ENCODE measurements at places on chromosomes 4 and X. TPM values are rescaled to one million over a fixed set of nuclear protein-coding genes. Genes with fewer than 3 reads are reported as not detected.

DNA sequence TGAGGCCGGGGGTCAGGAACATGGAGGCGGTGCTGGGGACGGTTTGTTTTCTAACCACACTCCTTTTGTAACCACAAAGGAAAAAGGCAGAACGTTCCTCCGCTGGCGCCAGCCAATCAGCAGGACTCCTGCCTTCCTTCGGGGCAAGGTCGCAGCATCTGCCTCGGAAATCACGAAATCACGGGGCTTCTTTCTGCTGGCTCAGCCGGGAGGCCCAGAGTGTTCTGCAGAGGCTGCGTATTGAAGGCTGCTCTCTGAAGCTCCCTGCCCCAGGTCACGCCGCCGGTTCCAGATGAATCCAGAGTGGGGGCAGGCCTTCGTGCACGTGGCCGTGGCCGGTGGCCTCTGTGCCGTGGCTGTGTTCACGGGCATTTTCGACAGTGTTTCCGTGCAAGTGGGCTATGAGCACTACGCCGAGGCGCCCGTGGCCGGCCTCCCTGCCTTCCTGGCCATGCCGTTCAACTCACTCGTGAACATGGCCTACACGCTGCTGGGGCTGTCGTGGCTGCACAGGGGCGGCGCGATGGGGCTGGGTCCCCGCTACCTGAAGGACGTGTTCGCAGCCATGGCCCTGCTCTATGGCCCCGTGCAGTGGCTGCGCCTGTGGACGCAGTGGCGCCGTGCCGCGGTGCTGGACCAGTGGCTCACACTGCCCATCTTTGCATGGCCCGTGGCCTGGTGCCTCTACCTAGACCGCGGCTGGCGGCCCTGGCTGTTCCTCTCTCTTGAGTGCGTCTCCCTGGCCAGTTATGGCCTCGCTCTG lies 9.4 kb downstream of the TMEM187 start:
- no peak for DNase-seq

Gene ETNPPL
- 0.23 TPM for total RNA-seq

DNA sequence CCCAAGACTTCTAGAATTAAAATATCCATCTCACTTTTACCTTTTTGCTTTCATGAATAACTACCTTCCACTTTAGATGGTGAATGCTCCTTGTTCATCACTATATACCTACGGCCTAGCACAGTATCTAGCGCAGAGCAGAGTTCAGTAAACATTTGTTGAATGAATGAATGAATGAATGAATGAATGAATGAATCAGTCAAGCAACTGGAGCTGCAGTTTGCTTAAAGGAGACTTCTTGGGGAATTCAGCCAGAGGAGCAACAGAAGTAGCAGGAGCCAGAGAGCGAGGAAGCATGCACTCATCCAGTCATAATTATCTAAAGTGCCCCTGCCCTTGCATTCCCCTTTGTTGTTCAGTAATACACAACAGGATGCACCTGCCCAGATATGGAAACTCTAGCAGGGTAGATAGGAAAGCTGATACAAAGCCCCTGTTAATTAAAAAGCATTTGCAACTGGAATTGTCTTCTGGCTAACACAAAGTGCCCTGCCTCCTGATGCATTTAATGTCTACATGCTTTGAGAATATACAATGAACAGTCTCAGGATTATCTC lies 103.0 kb upstream of the MBNL3 start:
- DNase-seq = no peak

GRCh38 chrX:151825007-151825406 lies 87.7 kb upstream of the MAGEA4 start:
- no peak for DNase-seq

Gene CAPN6
- 0.82 TPM for total RNA-seq

Gene TBC1D1
- total RNA-seq = 113 TPM

Gene CMC4
- 4.3 TPM for total RNA-seq

Gene C4orf54
- total RNA-seq = 0.05 TPM

DNA sequence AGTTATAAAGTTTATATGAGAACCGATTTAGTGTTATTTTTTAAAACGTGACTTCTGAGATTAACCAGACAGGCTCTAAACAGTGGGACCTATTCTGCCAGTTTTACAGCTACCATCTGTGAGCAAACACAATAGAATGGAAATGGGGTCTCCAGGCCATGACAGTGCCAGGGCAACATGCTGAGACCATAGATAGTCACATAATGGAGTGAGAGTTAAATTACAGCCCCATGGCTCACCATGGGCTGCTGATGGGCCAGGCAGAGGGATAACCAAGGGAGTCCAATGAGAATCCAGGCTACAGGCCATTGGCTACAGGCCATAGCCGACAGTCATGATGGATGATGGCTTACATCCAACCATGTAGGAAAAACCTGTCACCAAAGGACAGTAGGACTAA lies 183.5 kb upstream of the NDP start:
- DNase-seq = no peak

DNA sequence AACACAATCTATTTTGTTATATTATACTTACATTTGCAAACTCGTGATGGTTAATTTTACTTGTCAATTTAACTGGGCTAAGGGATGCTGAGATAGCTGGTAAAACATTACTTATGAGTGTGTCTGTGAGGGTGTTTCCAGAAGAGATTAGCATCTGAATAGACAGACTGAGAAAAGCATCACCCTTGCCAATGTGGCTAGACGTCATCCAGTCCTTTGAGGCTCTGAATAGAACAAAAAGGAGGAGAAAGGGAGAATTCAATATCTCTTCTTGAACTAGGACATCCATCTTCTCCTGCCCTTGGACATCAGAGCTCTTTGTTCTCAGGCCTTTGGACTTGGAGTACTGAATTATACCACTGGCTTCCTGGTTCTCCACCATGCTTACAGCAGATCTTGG lies 154.6 kb downstream of the EPHA5 start:
- no peak for DNase-seq

DNA sequence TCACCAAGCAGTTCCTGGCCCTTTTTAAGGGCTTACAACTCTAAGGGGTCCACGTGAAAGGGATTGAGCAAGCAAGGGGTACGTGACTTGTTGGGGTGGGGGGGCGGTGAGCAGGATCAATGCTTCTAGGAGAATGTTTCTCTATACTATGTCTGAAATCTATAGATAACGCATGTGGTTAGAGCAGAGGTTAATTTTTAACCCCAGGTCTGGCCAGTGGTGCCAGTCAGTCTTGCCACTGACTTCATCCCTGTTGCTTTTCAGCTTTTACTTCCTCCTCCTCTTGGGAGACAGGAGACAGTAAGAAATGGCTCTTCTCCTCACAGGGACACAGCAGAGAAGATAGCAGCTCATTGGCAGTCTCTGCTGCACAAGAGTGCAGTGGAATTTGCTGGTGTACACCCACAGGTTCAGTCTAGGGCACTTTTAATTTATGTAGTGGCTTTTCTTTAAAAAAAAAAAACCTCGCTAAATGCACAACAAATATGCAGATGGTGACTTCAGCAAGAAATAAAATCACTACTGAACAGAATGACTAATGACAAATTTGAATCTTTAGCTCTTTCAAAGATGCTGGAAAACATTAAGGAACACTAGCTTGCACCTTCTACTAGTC lies 190.5 kb downstream of the CCNG2 start:
- DNase-seq = no peak

DNA sequence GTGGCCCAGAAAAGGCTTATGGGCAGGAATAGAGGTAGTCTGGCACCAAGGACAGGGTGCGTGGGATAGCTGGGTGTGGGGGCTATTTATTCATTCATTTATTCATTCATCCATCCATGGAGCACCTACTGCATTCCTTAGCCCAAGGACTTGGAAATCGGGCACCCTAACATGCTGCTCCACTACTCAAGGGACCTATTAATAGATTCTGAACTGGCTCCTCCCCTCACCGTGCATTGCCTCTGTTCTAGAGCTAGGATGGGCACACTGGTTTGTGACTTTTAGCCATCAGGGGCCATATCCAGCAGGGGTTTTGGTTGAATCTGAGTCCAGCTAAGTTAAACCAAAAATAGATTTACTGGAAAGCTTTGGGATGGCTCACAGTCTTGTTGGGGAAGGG lies 30.6 kb upstream of the PJA1 start:
- no peak for DNase-seq
